Activated naive CD4-positive, alpha-beta T cell treated with anti-CD3 and anti-CD28 coated beads, Interleukin-2, amount 50 U/mL, for 72 hours (primary cell): ENCODE measurements at places on chromosomes 11 and 22. TPM values are rescaled to one million over a fixed set of nuclear protein-coding genes. Genes with fewer than 3 reads are reported as not detected.

The PDE2A gene
- total RNA-seq: 0.97 TPM

GRCh38 chr11:8802251-8802650 lies 108.7 kb upstream of the AKIP1 start:
- no peak for DNase-seq

The PIK3C2A gene
- 29.2 TPM for total RNA-seq

DNA sequence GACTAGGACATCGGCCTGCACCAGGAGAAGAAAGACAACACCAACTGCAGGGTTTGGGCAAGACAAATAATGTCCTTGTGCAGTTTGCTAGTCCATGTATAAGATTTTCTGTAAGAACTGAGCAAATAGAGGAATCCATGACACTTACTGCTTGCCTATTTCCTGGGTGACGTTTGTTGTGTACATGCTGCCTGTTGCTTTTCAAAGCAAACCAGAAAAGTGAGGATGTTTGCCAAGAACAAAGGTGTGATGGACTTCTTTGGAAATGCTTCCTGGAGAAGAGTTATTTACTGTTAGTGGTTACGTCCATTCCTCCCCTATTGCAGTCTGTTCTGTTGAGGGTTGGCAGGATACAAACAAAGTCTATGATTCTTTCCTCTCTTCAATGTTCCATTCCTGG lies 126.5 kb downstream of the CASP12 start:
- DNase-seq: no peak

GRCh38 chr22:43823353-43823908 lies 11.3 kb upstream of the EFCAB6 start:
- peak; percentile 48 for DNase-seq
